ENCODE measurements at places on chromosomes 12 and 14.
A peak's percentile ranks its signal among the peaks of the same experiment; 100 is the strongest.

- DNase-seq, result peak; percentile 42
Measured at GRCh38 chr14:103122947-103123633, at the start of gene TNFAIP2. Gene TNFAIP2 (plus strand): TSS chr14:103123461. CDS start chr14:103126458, 2,997 bp downstream.

GRCh38 chr12:113051759-113052158 is 4.8 kb upstream of the DTX1 start:
- no peak for DNase-seq

- peak; percentile 47 for DNase-seq
Measured at GRCh38 chr14:91135039-91135438, 21.2 kb downstream of the DGLUCY start.

DNA sequence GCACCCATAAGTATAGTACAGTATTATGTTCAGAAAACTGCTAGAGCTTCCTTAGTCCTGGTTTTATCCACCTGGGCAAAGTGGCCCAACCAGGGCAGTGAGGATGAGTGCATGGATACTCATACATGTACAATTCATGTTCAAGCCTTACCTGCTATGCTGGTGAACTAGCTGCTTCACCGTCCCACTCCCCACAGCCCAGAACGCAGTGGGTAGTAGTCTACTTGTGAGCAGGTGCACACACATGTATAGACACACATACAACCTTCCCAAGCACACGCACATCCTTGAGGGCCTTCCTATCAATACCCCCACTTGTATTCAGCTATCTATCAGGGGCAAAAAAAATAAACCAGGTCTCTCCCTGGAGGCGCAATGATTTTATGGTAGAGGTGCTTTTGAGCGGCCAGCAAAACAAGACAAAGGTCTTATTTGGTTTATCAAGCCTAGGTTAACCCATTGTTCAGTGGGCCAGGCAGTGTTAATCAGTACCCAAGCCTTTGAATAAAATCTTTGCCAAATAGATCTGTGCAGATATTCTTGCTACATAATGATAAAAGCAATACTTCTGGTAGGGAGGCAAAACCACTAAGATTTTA is 69.8 kb downstream of the ZFP36L1 start:
- no peak for DNase-seq

DNA sequence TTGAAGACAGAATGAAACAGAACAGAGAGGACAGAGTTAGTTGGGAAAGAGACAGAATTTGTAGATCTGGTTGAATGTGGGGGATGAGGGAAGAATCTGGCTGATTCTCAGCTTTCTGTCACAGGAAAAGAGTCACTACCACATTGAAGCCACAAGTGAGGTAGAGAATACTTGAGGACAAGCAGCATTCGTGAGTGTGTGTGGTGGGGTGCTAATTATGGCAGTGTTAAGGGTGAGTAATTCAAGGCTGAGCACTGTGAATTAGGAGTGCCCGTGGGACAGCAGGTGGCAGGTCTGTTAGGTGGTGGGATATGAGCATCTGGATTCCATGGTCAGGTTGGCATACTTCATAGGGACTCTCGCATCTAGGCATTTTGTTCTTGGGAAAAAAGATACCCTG is 347.4 kb upstream of the PRICKLE1 start:
- no peak for DNase-seq

- no peak for DNase-seq
Measured at GRCh38 chr14:70885343-70886022, 21.8 kb upstream of the PCNX1 start.

GRCh38 chr14:98345161-98345560 is 926.8 kb downstream of the BCL11B start:
- DNase-seq, result no peak

- no peak for DNase-seq
Measured at GRCh38 chr14:92341791-92342190, 18.8 kb downstream of the SLC24A4 start.

DNA sequence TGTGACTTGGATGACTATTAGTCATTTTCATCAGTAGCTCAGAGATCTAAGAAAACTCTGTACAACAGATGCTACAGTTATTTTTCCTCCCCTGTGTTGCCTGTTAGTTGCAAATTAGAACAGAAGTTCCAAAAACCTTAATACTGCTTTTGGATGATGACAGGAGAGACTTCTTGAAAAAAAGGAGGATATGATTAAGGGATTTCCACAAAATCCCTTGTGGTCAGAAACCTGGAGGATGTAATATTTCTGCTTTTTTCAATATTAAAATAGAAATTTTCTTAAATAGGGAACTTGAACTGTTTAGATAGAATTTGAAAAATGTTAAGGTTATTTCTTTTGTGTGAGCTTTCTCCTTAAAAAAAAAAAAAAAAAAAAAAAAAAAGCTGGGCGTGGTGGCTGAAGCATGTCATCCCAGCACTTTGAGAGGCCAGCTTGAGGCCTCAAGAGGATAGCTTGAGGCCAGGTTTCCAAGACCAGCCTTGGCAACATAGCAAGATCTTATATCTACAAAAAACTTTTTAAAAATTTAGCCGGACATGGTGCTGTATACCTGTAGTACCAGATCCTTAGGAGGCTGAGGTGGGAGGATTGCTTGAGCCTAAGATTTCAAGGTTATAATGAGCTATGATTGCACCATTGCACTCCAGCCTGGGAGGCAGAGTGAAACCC is 14.1 kb downstream of the CMAS start:
- DNase-seq, result no peak

GRCh38 chr14:77559381-77559780 is 57.1 kb downstream of the SPTLC2 start:
- DNase-seq, result no peak

GRCh38 chr14:77041881-77042545 is 13.5 kb upstream of the IRF2BPL start:
- peak; percentile 86 for DNase-seq

GRCh38 chr12:89354612-89355067 is 2.3 kb upstream of the DUSP6 start:
- peak; percentile 23 for DNase-seq

DNA sequence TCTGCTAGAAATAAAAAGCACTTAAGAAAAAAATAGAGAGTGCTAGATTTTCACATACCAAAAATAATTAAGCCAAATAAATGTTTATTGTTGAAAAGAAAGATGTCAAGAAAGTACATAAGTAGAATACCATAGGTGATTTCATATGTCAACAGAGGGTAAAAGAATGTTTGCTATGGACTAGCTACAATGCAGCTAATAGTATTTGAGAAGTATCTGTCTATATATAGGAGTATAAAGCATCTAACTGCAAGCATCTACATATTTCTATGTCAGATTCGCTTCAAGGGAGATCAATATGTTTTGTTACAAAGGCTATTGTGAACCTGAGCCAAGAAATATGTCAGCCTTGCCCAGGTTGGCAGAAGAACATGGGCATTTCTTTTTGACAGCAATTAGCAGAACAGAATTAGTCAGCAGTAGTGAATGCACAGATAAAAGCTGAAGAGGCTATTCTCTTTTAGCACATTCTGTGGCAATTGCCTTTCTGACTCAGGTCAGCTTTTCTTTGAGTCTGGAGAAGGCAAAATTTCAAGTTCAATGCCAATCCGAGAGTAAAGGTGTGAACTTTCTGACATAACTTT is 140.1 kb downstream of the ALG10B start:
- no peak for DNase-seq

GRCh38 chr14:103064978-103065377 is 7.6 kb upstream of the CDC42BPB start:
- no peak for DNase-seq

- DNase-seq, result no peak
Measured at GRCh38 chr14:49092345-49092744, 493.8 kb downstream of the RPS29 start.

GRCh38 chr14:44812672-44813071 is 149.1 kb downstream of the KLHL28 start:
- DNase-seq, result no peak

- no peak for DNase-seq
Measured at GRCh38 chr12:321606-322326, 59.1 kb upstream of the SLC6A13 start.

DNA sequence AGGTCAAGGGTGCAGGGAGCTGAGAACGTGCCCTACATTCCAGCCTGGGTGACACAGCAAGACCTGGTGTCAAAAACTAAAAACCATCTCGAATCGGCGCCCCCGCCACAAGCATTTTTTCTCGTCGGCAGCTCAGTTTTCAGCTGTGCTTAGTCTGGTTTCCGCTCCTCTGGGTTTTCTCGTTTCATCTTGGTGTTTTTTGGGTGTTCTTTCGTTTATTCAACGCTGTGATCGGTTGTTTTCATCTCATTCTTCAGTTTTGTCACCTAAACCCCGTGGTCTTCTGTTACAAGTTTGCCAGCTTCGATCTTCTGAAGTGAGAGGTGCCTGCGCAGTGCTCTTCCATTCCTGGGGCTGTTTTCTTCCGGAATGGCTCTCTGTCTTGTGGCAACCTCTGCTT is 41.4 kb downstream of the NOC4L start:
- DNase-seq, result no peak

Measured in umbilical cord (tissue), 2 donors.